ENCODE measurements at places on chromosomes 7 and 10.

DNA sequence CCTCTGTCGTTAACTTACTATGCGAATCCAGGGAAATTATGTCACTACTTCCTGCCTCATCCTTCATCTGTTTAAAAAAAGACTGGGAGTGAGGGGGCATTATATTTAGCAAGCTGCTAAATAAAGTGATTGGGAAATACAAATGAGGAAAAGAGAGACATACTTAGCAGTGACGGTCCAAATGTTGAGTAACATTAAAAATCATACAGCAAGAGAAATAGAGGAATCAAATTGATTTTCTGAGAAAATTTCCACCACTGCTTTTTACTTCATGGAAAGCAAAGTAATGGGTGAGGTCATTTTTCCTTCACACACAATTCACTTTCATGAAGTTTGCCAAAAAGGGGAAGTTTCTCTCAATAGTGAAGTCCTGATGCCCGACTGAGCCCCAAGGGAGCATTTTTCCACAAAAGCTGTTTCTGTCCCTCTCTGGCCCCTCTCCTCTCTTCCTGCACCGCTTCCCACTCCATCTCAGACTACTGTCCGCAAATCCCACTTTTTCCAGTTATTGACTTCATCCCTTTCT is 61.9 kb upstream of the ADO start:
- DNase-seq: no peak

DNA sequence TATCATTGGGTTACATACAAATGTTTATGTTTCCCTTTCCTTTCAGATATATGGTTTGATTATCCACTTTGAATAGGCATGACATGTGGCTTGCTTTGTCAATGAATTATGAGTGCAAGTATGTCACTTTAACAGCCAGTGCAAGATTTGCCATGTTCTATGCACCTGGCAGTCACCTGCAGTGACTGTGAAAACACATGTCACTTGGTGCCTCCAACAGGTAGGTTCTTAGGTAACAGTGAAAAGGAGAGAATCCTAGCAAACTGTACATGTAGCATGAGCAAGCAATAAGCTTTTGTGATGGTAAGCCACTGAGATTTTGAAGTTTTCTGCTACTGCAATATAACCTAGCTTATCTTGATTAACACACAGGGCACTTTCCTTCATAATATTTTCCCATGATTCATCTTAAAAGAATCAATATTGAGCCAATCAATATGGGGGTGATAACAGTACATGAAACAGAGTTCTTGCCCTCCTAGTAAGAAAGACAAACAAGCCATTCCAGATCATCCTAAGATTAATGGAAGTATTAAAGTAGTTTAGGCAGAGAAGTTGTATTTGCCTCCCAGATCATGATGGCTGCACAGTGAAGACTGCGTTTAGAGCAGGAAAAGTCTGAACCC is 7.9 kb upstream of the RALA start:
- no peak for DNase-seq

- no peak for DNase-seq
Observed at GRCh38 chr7:126557271-126557670, 695.5 kb downstream of the GRM8 start.

DNA sequence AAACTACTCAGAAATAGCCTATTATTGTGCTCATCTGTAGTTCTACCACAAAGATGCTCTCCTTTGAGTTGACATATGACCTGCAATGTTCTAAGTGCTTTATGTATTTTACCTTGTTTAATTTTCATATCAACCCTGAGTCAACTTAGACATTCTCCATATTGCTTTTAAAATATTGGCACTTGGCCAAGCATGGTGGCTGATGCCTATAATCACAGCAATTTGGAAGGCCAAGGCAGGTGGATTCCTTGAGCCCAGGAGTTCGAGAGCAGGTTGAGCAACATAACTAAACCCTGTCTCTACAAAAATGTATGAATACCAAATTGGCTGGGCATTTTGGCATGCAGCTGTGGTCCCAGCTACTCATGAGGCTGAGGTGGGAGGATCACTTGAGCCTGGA is 50.6 kb downstream of the PRKG1 start:
- DNase-seq: no peak

DNA sequence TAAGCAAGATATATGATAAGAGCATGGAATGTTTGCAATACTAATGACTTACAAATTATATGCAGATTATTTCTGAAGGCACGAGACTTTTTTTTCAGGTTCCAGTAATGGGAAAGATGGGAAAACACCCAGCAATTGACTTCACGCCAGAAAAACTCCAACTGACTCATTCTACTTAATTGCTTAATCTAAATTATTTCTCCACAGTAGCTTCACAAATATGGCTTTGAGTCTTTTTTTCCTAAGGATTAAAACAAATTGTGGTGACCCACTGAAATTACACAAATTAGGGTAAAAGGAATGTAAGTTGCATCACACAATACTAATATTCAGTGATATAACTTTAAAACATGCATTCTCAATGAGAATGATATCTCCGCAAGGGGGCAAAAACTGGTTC is 138.7 kb downstream of the GNAI1 start:
- DNase-seq: peak; percentile 67

DNA sequence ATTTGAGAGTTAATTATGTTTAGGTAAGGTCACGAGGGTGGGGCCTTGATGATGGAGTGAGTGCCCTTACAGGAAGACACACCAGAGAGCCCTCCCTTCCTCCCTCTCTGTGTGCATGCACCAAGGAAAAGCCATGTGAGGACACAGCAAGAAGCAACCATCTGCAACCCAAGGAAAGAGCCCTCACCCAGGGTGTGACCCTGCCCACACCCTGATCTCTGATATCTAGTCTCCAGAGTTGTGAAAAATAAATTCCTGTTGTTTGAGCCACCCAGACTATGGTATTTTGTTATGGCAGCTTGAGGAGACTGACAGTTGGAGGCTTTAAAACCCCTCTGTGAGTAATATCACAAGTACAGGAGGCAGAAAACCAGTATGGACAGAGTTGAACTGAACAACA is 15.0 kb upstream of the MCM10 start:
- DNase-seq: no peak

Measured in astrocyte (in vitro differentiated cells and primary cell).